NCI-H2081 treated with DMSO at 0.1 percent for 48 hours (cell line): ENCODE measurements at places on chromosomes 3 and 15.
A peak's percentile ranks its signal among the peaks of the same experiment; 100 is the strongest.

DNA sequence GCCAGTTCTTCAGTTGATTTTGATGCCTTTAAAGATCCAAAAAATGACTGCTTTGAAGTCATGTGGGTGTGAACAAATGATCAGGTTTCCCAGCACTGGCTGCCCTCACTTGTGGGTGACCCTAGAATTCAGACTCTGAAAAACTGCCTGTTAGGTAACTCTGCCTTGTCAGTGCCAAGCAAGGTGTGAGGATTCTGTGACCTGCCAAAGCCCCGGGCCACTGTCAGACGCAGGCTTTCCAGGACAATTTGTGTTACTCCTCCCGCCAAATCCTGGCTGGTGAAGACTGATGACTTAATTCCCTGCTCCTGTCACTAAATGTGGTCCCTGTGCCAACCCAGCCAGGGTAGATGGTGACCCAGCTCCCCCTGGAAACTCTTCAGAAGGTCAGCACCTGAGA lies 99.2 kb upstream of the PSMD6 start:
- DNase-seq = no peak

GRCh38 chr3:182596676-182597410 lies 196.5 kb upstream of the ATP11B start:
- peak; percentile 100 for DNase-seq

DNA sequence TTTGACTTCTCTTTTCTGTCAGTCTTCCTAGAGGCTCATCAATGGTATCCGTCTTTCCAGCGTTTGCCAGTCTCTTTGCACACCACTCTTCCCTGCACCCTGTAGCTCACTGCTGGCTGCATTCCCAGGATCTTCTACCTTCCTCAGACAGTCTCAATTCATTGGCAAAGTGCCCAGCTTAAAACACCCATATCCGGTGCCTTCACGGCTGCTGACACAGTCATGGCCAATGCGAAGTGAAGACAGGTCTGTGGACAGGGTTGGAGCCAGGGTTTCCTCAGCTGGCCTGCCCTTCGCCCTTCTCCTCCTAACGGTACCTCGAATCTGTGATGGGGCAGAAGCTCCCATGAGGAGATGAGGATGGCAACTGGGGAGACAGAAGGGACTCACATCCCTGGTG lies 36.1 kb downstream of the PTH1R start:
- DNase-seq = peak; percentile 51

GRCh38 chr3:41652931-41653330 lies 309.0 kb downstream of the ULK4 start:
- DNase-seq = no peak

DNA sequence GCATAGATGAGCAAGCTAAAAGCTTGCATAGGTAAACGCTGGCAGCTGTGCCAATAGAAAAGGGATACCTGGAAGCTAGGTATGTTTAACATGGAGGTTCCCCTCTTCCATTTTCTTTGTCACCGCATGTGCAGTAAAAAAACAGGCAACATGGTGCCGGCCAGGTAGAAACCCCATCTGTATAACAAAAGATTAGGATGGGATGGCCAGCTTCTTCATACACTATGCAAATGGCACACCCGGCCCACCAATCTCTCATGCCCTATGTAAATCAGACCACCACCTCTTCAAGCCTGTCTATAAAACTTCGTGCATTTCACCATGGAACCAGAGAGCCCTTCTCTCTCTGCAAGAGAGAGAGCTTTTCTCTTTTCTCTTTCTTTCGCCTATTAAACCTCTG lies 224.3 kb upstream of the P2RY1 start:
- peak; percentile 13 for DNase-seq

DNA sequence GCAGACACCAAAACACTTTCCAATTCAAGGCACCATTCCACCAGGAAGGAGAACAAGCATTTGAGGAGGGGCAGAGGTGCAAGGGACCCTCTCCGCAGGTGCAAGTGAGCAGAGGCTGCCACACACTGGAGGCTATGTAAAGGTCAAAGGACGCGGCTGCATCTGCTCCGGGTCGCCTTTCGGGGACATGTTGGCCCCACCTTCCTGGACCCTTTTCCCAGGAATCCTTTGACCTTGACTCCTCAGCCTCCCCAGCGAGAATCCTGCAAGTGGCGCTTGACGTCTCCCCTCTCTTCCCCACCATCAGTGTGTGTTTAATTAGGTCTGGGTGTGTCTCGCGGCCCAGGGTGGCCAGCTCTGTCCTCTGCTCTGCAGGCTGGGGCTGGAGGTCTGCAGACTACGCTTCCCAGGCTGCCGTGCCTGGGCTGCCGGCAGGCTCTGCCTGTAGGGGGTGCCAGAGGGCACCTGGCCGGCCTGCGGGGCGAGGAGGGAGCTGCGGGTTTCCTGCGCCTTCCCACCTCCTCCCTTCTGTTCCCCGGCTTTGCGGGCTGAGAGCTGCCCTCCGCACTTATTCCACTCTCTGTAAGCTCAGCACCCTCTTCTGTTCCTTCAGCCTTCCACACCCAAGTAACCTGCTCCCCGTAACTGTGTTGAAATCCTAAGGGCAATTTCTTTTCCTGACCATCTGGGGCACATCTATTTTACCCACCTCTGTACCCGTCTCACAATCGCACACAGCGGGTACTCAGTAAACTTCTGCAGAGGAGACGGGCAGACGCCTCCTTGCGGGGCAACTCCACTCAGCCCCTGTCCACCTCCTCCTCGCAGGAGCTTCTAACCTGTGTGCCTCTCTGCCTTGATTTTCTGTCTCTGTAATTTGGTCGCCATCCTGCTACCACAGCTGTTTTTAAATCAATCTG lies 129.8 kb downstream of the NSMCE3 start:
- no peak for DNase-seq

DNA sequence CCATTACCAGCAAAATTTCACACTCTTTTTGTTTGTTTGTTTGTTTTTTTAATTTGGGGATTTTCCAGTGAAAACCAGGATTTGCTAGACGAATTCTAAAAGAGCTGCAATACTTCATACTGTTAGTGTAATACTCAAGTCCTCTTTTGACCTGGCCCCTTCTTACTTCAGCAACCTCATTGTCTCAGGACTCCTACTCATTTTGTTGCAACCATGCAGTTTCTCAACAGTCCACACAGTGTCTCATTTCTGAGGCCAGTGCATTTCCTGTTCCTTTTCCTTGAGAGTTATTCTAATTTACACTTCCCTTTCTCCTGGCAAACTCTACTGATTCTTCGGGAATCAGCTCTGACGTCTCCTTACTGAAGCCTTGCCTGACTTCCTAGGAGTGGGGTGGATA lies 35.6 kb downstream of the NSUN3 start:
- no peak for DNase-seq

- DNase-seq = no peak
Observed at GRCh38 chr3:114756506-114757279, 390.4 kb downstream of the ZBTB20 start.

GRCh38 chr3:87563712-87564111 lies 287.3 kb upstream of the POU1F1 start:
- DNase-seq = no peak

DNA sequence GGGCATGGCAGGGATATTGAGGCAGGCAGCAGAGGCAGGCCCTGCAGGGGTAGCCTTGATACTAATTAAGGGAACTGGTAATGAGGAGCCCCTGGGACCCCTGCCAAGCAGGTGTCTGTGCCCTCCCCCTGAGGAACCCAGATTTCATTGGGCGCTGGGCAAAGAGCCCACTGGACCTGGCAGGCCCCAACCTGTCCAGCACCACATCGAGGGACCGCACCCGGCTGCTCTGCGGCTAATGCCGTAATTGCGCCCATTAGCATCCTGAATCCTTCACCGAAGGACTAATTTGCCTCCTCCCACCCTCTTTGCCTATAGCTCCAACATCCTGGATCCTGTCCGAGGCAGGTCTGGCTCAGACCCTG lies 13.7 kb upstream of the SEMA3B start:
- DNase-seq = no peak

DNA sequence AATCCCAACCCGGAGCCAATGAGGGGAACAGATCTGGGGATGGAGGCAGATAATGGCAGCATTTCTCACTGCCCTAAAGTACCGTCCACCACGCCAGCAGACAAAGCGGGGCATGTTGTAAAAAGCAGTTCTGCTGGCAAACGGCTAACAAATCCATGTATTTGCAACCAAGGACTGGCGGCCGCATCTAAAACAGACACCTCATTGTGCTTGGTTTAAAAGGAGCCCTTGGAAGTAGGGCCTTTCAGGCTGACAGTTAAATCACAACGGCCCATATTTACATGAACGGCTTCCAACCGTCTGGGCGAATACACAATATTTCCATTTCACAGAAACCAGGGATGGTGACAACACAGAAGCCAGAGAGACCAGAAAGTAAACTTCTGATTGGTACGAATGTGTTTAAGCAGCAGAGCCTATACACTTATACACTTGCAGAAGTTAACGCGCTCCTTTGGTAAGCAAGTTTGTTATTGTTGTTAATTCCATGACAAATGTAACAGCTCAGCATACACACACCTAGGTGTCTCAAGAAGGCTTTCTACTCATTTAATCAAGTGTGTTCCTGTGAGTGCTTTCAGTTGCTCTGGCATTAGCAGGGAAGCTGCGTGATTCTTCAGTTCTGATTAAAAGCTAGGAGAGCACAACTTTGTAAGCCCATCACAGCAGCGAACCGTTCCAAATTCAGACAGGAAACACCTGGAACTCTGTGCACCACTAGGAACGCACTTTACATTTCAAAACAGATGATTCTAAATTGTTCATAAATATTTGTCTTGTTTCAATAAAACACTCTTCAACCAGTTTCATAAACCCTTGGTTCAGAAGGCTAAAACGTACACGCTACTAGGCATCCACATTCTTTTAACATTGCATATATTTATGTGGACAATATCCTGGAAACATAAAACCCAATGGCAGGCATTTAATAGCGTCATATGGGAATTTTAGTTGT lies 112.9 kb downstream of the PDZRN3 start:
- no peak for DNase-seq

GRCh38 chr15:38683382-38684242 lies 119.0 kb upstream of the RASGRP1 start:
- no peak for DNase-seq

DNA sequence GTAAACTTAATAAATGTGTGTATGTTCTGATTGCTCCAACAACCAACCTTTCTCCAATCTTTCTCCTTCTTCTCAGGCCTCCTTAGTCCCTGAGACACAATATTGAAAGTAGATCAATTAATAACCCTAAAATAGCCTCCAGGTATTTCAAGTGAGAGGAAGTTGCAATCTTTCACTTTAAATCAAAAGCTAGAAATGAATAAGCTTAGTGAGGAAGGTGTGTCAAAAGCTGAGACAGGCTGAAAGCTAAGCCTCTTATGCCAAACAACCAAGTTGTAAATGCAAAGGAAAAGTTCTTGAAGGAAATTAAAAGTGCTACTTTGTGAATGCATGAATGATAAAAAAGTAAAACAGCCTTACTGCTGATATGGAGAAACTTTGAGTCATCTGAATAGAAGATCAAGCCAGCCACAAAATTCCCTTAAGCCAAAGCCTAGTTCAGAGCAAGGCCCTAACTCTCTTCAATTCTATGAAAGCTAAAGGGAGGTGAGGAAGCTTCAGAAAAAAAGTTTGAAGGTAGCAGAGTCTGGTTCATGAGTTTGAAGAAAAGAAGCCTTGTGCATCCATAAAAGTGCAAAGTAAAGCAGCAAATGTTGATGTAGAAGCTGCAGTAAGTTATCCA lies 38.6 kb downstream of the CCDC80 start:
- DNase-seq = no peak

DNA sequence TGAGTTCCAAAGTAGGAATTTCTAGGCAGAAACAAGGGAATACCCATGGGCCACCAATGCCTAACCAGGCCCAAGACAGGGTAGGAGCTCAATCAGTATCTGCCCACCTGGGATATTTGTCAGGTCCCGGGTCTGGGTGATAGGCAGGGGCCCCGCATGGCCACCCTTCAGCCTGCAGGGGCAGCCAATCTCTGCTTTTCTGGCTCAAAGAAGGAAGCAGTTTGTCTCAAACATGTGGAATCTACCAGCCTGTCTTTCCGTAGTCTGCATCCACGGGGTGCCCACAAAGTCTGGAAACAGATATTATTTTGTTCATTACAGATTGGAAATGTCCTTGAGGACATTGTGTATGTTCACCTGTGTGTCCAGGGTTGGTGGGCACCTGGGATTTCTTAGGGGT lies 56.2 kb downstream of the CEMIP start:
- no peak for DNase-seq

DNA sequence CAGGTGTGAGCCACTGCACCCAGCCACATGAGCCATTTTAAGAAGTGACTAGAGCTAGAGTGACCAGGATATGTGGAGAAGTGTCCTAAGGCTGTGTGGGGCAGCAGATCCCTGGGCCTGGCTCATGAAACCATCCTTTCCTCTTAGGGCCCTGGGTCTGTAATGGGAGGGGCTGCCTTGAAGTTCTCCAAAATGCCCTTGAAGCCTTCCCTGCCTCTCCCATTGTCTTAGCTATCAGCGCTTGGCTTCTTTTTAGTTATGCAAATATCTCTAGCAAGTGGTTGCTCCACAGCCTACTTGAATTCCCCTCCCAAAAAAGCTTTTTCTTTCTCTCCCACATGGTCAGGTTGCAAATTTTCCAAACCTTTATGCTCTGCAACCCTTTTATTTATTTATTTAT lies 112.4 kb upstream of the SPATA16 start:
- no peak for DNase-seq

GRCh38 chr3:196677931-196678330 lies 34.1 kb downstream of the CEP19 start:
- no peak for DNase-seq

- DNase-seq = no peak
Observed at GRCh38 chr3:174247687-174248152, 611.4 kb upstream of the NAALADL2 start.

GRCh38 chr15:24772266-24772665 lies 96.7 kb downstream of the NPAP1 start:
- no peak for DNase-seq

- no peak for DNase-seq
Observed at GRCh38 chr3:140505213-140505612, 172.7 kb upstream of the TRIM42 start.

GRCh38 chr3:31389939-31390338 lies 142.8 kb upstream of the STT3B start:
- no peak for DNase-seq

- no peak for DNase-seq
Observed at GRCh38 chr15:100759698-100760356, 119.8 kb upstream of the ALDH1A3 start.

GRCh38 chr15:81346611-81347010 lies 22.7 kb upstream of the STARD5 start:
- DNase-seq = no peak

- DNase-seq = peak; percentile 86
Observed at GRCh38 chr3:141094790-141095545, 43.8 kb downstream of the SPSB4 start.
